ENCODE measurements at places on chromosomes 7 and 10.

DNA sequence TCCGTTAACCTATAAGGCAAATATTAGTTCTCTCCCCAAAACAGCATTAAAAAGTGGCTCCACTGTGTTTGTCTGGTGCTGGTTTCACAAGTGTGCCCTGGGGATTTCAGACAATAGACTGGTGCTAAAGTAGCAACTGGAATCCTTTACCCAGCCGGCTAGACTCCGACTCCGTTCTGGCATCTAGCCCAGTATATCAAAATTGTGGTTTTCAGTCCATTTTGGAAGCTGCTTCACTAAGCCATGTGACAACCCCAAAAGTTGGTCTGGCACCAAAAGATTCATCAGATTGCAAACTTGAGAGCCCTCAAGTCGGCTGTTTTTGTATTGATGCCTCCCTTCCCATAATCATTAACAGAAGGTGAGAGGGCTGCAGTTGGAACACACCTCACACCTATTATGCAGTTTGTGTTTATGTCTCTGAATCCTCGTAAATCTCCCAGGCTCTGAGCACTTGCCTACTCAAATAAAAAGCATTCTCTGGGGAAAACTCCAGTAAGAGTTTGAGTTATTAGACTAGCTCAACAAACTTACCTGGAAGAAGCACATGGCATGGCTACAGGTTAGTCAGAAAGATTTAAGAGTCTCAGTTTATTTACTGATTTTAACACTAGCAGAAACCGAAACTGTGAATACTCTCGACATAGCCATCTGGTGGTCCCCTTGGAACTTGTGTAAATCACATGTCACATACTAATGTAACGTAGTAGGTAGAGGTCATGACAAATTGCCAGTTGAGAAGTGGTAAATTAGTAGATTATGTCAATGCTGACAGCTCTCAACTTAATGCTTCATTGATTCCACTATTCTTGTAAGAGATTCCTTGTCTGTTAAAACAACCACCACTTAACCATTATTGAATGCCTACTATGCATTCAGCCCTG is 14.8 kb upstream of the WNT16 start:
- DNase-seq = peak; percentile 93

DNA sequence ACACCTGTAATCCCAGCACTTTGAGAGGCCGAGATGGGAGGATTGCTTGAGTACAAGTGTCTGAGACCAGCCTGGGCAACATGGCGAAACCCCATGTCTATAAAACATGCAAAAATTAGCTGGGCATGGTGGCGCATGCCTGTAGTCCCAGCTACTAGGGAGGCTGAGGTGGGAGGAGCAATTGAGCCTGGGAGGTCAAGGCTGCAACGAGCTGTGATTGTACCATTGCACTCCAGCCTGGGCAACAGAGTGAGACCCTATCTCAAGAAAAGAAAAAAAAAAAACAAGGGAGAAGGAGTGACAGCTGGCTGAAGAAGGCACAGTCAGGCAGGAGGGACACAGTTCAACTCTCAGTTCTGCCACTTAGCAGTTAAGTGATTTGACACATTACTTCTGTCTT is 26.4 kb upstream of the ZCCHC24 start:
- no peak for DNase-seq

DNA sequence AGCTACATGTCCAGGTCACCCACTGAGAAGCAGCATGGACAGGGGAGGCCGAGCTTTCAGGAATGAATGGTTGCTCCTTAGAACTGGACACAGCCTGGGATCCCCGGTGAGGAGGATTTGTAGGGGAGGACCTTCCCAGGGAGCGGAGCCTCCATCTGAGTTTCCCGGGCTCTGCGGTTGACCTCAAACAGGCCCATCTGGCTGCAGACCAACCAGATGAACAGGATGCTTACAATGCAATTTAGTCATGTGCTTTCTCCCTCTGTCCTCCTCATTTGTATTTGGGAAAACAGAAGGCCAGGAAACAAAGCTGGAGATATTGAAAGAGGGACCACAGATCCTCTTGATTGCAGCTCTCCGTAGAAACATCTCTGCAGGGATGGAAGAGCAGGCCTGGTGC is 104.8 kb downstream of the EMX2 start:
- DNase-seq = peak; percentile 2

DNA sequence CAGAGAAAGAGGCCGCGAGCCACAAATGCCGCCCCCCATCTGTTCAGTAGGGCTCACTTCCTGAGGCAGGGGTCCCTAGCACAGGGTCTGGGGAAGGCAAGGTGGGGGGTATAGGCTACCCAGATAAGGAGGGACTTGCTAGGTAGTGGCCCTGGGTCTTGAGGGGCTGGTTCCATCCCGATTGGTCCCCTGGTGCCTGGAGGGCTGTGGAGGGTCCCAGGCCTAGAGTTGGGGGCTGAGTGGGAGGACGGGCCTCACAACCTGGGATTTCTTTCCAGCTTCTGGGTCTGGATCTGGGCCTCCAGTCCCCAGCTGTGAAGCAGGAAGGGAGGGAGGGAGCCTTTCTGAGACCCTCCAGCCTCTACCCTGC is 75.1 kb upstream of the EN2 start:
- DNase-seq = no peak

GRCh38 chr10:7412237-7412927 is 1.5 kb upstream of the SFMBT2 start:
- no peak for DNase-seq

DNA sequence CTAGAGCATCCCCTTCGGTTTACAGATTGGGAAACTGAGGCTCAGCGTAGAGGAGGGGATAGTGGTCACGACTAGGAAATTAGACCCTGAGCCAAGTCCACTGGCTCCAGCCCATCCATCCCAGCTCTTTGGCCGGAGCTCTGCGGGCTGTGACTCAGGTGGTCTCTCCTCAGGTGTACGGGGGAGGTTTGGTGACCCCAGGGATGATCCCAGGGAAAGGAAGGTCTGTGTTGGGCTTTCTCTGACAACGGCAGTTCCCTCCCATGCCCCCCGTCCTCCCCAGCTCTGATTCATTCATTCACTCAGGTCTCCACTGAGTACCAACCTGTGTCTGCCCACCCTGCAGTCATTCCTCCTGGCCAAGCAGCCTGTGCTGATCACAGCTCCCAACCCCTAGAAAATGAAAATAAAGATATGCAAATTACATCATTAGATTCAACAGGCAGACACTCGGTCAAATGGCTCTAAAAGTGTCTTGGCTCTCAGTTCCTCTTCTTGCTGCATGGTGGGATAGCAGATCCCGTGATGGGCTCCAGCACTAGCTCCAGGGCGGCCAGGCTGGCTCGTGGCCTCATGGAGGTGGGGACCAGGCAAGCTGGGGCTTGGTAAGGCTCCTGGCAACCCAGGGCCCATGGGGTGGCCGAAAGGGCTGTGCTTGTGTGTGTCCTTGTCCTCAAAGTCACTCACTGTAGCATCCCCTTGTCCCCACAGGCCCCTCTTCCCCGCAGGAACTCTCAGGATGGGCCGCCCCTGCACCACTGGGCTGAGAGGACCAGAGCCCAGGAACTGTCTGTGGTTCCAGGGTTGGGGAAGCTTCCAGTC is 37.8 kb downstream of the CLRN3 start:
- DNase-seq = no peak

GRCh38 chr10:125629758-125630376 is 53.1 kb downstream of the TEX36 start:
- peak; percentile 7 for DNase-seq

GRCh38 chr10:14244147-14244546 is 86.6 kb downstream of the FRMD4A start:
- peak; percentile 34 for DNase-seq

DNA sequence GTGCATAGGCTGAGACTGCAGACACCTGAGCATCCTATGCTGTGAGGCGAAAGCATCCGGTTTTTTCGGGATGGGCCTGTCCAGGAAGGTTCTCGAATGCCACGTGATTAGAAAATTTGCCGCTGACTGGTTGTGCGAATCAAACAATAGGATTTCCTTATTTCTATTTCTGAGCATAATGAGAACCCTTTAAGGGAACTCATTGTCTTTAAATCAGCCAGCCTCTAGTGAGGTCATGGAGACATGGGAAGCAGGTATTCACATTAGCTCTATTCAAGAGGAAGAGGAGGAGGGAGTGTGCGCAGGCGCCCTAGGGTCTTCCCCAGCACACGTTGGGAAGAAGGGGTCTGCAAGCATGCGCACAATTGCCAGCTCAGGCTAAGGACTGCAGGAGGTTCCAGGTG is 5.6 kb downstream of the GIMAP1 start:
- DNase-seq = no peak

GRCh38 chr10:115831016-115831415 is 442.0 kb downstream of the GFRA1 start:
- no peak for DNase-seq

- DNase-seq = peak; percentile 8
Observed at GRCh38 chr10:132129431-132129830, 57.3 kb upstream of the DPYSL4 start.

DNA sequence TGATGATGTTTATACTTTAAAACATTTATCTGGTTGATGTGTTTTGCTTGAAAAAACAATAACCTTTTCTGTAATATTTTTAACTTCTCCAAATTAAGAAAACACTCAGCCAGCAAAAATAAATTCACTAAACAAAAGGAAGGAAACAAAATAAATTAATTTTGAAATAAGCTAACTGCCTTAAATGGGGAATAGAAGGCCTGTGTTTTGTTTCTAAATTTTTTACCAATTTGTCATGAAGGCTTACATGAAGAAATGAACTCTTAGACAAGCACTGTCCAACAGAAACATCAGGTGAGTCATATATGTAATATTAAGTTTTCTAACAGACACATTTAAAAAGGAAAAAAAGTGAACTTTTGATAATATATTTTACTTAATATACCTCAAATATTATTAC is 68.5 kb downstream of the LRRN3 start:
- peak; percentile 67 for DNase-seq

GRCh38 chr7:66100408-66101050 is 14.1 kb upstream of the CRCP start:
- no peak for DNase-seq

DNA sequence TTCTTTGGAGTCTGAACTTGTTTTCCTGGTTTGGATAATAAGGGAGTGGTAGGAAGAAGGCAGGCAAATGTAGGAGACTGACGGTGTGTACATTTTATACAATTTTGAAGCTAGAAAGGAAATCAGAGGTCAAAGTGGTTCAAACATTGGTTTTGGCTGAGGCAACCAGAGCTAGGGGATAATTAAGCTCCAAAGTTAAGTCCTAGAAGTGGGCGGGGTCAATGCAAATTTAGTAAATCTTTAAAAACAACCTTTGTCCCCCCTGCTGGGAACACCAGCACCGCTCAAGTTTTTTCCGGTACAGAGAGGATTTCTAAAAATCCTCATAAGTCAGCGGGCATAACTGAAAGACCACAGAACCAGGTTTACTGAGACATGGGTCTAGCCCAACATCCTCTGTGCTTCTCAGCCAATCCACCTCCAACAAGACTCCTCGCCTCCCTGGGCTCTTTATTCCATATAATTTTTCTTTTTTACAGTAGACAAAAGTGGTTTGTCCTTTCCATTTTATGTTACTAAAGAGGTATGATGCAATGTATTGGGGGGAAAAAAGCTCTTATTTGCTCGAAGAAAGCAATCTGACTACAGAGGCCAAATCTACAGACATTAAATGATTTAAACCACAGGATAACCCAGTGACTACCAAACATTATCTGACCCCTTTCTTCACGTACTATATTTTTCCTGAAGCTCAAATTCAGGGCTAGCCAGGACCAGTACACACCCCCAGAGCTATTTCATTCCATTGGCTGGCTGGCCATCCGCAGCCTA is 1.6 kb downstream of the GLUD1 start:
- DNase-seq = peak; percentile 58

GRCh38 chr7:73570977-73571376 is 7.4 kb downstream of the TBL2 start:
- DNase-seq = no peak

- DNase-seq = no peak
Observed at GRCh38 chr10:92761571-92761970, 71.8 kb downstream of the HHEX start.

DNA sequence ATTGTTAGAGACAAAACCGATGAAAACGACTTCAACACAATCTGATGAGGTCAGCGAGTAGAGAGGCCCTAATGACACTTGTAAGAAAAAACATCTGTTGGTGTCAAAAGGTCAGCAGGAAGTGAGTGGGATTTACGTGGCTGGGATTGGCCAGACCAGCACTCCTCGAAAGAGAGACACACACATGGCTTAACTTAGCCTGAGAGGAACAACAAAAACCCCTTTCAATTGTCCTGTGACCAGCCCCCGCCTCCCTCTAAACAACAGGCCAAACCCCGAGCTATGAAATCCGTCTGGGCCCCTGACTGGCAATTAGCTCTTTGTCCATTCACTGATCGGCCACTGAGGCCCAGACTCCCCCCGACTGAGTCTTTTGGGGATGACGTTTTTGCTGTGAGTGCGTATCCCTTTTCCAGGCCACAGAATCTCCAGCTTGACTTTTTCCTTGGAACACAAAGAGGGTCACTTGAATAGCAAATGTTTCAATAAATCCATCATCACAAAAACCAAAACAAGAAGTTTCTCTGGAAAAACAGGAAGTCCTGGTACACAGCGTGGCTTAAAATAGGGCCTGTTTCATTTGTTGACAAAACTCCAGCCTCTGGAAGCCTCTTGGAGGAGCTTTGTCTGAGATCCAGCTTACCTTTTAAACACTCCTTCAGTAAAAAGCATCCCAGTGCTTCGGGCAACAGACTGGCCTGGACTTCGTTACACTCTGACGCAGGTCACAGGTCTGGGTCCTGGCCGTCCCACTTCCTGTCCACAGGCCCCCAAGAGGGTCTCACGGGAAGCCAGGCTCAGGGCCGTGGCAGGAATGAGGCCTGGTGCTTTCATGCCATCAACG is 103.0 kb downstream of the CTBP2 start:
- peak; percentile 95 for DNase-seq

GRCh38 chr10:110474826-110475225 is 22.9 kb upstream of the DUSP5 start:
- no peak for DNase-seq

GRCh38 chr7:2242541-2243429 is 759 bp downstream of the NUDT1 start:
- DNase-seq = peak; percentile 40

DNA sequence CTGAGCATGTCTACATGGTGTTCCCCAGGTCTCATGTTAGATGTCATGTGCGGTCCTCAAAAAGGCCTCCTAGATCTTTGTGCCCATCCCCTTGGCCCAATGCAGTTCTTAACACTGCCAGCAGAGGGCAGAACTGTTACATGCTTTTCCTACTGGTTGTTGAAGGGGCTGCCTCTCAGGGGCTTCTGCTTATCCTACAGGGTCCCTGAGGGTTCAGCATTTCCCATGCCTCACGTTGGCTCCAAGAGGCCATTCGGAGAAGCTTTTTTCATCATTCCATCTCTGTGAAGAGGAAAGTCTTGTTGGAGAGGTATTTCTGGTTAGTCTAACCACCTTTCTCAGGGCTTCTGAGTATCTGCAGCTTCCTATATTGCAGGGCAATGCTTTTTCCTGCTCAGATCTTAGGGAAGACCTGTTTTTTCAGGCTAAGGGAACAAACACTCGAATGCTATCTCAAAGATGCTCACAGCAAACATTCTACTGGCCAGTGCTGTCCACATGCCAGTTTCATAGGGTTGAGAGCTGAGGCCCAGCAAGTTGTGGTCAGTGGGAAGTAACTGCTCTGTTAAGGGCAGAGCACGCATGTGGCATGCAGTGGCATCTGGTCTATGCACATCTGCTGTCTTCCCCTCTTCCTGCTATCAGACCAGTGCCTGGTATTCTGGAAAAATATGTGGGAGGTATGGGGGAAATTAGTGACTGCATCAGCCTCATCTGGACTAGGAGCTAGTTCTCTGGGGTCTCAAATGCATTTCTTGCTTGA is 31.5 kb downstream of the MBL2 start:
- DNase-seq = peak; percentile 36
